ENCODE measurements at places on chromosomes 4 and X.

DNA sequence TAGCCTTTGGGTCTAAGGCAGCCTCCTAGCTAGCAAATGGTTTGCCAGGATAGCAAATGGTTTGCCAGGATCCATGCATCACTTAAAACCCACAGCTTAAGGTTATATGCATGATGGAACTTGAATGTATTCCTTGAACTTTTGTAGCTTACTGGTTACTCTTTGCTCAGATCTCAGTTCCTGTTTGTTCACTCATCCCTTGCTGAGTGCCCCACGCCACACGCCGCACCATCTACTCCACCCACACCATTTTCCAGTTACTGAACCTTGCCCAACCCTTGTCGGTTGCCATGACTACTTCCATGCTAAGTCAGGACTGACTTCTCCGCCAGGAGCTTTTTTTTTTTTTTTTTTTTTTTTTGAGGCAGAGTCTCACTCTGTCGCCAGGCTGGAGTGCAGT, 29.5 kb upstream of the XIAP start:
- DNase-seq, result no peak

DNA sequence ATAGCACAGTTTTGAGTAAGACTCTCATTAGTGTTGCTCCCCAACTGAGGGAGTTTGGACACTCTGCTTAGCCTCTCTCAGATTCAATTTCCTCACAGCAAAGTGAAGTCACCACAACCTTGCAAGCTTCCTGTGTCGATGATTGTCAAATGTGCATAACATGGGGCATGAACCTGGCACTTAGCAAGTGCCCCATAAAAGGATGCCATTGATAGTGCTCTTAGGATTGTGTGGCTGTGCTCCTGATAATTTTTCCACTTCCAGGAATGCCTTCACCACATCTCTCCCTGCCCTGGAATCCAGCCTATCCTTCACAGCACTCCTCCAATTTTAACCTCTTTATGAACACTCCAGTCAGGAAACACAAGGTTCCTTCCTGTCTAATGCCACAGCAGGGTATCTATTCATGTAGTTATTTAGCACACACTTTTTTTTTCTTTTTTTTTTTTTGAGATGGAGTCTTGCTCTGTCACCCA, 309.4 kb downstream of the PPP3CA start:
- no peak for DNase-seq

- DNase-seq, result no peak
Observed at GRCh38 chr4:107292979-107293378, 256.9 kb upstream of the DKK2 start.

DNA sequence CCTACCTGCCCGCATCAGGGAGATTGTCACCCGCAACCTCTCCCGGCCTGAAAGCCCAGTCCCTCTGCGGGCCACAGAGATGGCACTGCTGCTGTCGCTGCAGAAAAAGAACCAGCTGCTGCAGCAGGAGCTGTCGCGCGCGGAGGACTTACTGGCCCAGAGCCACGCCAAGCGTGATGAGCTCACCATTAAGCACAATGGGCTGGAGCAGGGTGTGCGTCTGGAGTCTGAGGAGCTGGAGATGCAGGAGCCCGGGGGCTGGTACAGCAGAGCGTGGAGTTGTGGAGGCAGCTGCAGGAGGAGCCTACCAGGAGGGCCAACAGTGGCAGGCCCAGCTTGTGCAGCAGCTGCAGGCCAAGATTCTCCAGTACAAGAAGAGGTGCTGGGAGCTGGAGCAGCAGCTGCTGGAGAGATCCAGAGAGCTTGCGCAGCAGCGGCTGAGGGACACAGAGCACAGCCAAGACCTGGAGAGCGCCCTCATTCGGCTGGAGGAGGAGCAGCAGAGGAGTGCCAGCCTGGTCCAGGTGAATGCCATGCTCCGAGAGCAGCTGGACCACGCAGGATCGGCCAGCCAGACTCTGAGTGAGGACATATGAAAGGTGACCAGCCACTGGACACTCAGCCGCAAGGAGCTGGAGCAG, 11.3 kb downstream of the SMIM10L2A start:
- no peak for DNase-seq

- DNase-seq, result peak; percentile 40
Observed at GRCh38 chr4:154503598-154503997, 12.0 kb upstream of the DCHS2 start.

DNA sequence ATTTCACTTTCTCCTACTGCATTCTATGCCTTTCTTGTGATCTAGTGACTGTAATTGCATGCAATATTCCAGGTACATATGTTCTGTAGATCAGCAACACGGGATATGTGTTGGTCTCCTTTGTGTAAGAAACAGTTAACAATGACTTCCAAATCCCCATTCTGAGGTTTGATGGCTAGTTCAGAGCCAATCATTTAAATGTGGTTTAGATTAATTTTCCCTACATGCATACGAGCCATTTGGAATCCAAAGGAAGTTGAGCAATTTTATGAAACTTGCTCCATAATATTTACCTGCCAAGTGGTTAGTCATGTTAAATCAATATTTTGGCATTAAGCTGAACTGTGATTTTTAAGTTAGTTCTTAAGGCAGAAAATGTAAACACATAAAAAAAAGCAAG, 172.8 kb upstream of the DCAF12L2 start:
- no peak for DNase-seq

GRCh38 chr4:70705183-70706043, 16.4 kb upstream of the RUFY3 start:
- DNase-seq, result peak; percentile 44

DNA sequence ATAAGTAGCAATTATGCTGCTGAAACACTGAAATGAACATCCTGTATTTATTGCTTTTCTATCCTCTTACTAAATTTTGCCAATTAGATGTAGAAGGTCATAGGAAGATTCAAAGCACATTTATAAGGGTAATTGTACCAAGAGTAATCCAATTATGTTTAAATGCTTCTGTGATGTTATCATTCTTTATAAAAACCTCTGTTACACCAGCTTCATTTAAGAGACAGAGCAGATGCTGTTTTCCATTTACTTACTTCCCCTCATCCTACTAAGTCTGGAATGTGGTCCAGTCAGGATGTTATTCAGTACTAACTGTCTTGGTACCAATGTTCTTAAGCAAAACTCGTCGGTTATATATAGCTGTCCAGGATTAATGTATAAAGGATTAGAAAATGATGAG, 539.6 kb downstream of the PDHA2 start:
- no peak for DNase-seq

DNA sequence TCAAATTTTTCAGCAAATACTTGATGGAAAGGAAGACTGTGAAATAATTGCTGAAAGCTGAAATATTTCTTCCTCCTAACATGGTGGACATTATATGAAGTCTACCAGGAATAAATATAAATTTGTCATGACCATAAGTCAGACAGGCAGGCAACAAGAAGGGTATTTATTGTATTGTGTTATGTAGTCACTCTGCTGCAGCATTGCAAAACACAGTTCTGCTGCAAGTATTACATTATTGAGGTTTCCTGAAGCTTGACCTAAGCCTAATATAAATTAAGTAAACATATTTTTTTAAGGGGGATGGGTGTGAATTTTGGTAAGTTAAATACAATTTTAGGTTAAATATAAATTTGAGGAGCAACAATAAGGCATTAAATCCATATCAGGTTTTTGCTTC, 60.2 kb upstream of the MAOA start:
- DNase-seq, result no peak

- DNase-seq, result no peak
Observed at GRCh38 chr4:99161373-99162099, 17.4 kb upstream of the ADH4 start.

DNA sequence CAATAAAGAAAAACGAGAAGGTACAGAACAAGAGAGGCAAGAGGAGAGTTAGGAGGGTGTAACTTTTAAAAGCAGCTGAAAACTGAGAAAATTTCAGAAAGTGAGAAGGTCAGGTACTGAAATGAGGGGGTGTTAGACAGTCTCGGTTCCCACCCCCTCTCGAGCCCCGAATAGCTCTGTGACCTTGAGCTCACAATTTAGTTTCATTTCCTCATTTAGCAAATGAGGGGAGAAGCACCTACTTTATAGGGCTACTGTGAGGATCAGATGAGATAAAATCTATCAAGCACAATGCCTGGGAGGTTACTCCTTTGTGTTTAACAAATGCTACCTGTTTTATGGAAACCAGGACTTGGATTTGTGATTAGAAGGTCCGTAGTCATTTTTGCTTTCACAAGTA, 4.9 kb downstream of the UGT8 start:
- DNase-seq, result no peak

GRCh38 chr4:29079260-29079659, 1640.9 kb upstream of the PCDH7 start:
- no peak for DNase-seq

DNA sequence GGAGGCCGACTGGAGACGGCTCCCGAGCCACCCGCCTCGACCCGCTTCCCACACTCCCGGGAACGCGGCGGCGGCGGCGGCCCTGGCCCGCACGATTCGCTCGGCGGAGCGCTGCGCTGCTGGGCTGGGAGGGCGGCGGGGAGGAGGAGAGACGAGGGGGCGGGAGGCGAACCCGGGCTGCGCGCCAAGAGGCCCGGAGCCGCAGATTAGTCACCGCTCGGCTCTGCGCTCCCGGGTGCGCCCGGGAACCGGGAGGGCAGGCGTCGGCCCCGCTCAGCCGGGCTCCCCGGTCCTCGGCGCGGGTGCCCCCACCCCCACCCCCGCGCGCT, 11.2 kb upstream of the BCOR start:
- peak; percentile 78 for DNase-seq
